Upper lobe of left lung (tissue), 6 donors: ENCODE measurements at places on chromosomes 11 and 22. TPM values are rescaled to one million over a fixed set of nuclear protein-coding genes. Genes with fewer than 3 reads are reported as not detected.

The RASL10A gene
- 1.3 TPM for total RNA-seq

The NRGN gene
- total RNA-seq, result 111 TPM

DNA sequence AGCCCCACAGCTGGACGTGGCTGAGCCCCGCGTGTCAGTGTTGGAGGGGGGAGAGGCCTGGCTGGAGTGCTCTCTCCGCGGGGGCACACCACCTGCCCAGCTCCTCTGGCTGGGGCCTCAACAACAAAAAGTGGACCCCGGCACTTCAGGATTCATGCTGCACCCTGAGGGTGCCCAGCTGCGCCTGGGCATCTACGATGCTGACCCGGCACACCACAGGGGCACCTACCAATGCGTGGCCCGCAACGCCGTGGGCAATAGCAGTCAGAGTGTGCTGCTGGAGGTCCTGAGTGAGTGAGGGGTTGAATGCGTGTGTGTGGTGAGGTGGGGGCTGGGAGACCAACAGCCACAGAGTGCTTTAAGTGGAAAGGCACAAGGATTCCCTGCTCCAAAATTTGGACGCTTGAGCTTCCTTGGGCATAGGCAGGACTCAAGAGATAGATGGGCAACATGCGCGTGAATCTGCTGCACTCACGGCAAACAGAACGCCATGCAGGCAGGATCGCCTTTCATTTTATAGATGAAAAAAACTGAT, 7.6 kb downstream of the VSIG10L2 start:
- no peak for DNase-seq

DNA sequence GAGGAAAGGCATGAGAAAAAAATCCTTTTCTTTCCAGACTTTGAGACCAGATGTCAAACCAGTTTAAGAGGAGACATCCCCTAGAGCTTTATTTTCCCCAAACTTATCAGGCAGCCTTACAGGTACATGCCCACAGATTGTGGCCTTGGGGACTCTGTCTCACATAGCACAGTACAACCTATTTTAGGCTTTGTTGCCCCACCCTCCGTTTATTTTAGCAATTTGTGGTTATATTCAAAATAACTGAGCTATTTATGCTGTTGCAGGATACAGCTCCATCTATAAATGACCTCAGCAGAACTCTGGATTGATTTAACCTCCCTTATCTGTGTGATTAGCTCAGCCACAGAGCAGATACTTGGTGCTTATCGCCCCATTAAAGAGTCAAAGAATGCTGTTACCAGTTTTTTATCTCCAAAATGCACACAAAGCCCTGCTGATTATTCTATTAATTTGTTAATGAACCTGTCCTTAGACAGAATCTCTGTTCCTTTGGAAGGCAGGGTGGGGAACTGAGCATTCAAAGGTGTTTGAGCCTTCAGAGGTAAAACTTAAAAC, 525.2 kb downstream of the OPCML start:
- no peak for DNase-seq

GRCh38 chr11:90243534-90243933, 20.7 kb upstream of the CHORDC1 start:
- no peak for DNase-seq
